AG04449 (cell line): ENCODE measurements at places on chromosomes 4 and X.

DNA sequence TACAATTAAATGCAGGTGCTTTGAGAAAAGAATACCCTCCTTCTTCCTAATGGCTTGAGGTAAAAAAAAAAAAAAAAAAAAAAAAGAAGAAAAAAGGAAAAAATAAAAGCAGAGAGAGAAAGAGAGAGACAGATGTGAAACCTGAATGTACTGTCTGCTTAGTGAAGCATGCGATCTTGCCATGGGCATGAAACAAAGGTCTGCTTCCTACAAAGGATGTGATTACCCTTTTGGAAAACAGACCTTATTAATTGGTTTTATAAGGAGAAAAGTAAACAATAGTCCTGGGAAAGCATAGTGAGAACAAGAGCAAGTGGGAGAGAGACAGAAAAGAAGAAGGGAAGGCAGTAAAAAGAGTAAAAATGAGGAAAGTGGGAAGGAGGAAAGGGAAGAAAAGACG lies 526.1 kb upstream of the PABPC4L start:
- no peak for DNase-seq

DNA sequence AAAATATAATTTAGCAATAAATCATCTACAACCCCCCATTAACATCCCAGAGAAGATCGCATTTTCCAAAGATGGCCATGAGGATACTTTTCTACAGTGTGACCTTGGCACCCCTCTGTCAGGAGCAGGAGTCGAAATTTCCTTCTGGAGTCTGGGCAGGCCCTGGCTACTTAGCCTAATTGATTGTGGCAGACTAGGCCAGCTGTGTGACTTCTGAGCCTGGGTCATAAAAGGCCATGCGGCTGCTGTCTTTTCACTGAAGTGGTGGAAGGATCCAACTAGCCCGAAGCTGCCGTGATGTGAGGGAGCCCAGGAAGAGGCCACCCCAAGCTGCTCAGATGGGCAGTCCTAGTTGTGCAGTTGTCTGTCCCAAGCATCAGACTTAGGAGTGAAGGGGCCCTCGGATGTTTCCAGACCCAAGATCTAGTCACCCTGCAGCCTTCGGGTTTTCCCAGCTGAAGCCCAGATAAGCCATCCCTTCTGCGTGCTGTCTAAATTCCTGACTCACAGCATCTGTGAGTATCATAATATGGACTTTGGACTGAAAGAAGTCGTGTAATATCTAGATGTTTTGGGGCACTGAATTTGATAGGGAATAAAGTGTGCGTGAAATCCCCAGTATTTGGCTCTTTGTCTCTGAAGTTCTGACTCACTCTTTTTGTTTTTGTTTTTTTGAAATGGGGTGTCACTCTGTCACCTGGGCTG lies 21.0 kb downstream of the PDK3 start:
- no peak for DNase-seq

- no peak for DNase-seq
Observed at GRCh38 chr4:151930372-151930771, 169.6 kb upstream of the GATB start.

GRCh38 chr4:176123710-176124407 lies 58.2 kb downstream of the WDR17 start:
- no peak for DNase-seq

- no peak for DNase-seq
Observed at GRCh38 chr4:120971884-120972283, 49.4 kb upstream of the PRDM5 start.

DNA sequence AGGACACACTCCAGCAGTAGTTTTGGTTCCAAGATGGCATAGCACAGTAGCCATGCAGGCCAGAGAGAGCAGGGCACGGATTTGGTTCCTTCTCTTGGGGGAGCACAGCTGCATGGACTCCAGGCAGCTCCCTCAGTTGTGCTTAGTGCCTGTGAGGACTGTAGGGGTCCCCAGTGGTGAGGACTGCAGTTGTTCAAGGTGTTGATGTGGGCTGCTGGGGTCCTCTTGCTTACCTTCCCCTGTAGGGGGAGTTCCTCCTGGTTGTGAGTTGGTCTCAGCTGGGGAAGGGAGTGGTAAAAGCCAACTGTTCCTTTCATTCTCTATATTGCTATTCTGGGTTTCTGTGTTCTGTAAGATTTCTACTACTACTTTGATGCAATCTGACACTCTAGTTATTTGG lies 606.5 kb downstream of the MAGEB5 start:
- DNase-seq = no peak

DNA sequence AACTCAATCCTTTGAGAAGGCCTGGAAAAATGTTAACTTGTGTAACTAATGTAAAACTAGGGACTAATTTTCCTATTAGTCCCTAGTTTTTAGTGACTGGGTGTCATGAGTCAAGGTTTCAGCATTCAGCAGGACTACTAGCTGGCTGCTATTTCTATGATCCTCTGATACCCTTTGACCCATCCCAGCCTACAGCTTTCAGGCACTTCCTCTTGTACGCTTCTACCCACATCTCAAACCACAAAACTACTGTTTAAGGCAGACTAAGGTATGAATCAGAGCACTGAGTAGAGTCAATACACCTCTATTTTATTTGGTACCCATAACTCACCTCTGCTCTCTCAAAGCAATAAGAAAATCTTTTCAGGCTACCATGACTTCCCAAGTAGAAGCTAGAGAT lies 809.6 kb downstream of the PDHA2 start:
- DNase-seq = no peak
